ENCODE measurements at places on chromosomes 16 and 17. TPM values are rescaled to one million over a fixed set of nuclear protein-coding genes. Genes with fewer than 3 reads are reported as not detected.

DNA sequence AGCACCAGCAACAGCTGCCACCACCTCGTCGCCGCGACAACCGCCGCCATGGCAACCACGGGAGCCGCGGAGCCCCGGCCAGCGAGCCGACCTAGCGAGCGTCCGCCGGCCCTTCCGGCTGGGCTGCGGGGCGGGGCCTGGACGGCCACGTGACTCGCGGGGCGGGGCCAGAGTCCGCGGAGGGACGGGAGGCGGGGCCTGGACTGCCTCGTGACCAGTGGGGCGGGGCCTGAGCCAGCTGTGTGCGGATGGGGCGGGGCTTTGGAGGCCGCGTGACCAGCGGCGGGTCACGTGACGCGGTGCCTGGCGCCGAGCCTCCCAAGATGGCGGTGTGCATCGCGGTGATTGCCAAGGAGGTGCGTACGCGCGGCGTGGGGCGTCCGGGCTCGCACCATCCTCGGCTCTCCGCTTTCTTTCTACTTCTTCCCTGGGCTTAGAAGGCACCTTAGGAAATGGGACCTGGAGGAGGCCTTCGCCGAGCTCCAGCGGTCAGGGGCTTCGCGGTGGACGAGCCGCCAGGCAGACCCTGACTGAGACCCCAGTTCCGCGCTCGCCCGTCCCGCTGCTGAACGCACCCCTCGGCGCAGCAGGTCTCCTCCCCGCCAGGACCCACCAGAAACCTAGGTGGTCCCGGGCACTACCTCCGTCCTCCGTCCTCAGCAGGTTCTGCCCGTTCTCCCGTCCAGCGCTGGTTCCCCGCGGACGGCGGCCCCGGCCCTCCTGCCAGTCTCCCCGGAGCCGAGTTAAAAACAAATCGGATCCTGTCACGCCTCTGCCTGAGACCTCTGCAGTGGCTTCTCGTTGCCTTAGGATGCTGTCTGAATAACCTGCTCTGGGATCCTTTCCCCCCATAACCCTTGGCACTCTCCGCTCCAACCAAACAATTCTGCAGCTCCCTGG is at the start of the genes GALNS and TRAPPC2L:
Gene GALNS (minus strand): TSS at position 120 of the 900 bp plus-strand sequence. CDS start 70 bp downstream, at position 50.
Gene TRAPPC2L (plus strand): TSS at position 300 of the 900 bp plus-strand sequence. CDS start 24 bp downstream, at position 324.
- peak; percentile 99 for DNase-seq

- DNase-seq: no peak
These were observed 41.9 kb downstream of the PIGL start for GRCh38 chr17:16258901-16259300.

The LONP2 gene
- total RNA-seq: 63.3 TPM

The SLC13A5 gene
- not detected for total RNA-seq

GRCh38 chr16:46688654-46689364 is at the start of gene VPS35:
Gene VPS35, minus strand, starts transcription at chr16:46689178. Its CDS starts 45 bp downstream, at chr16:46689133.
- DNase-seq: peak; percentile 100

GRCh38 chr16:3068487-3068886 is 3.0 kb downstream of the IL32 start:
- no peak for DNase-seq

DNA sequence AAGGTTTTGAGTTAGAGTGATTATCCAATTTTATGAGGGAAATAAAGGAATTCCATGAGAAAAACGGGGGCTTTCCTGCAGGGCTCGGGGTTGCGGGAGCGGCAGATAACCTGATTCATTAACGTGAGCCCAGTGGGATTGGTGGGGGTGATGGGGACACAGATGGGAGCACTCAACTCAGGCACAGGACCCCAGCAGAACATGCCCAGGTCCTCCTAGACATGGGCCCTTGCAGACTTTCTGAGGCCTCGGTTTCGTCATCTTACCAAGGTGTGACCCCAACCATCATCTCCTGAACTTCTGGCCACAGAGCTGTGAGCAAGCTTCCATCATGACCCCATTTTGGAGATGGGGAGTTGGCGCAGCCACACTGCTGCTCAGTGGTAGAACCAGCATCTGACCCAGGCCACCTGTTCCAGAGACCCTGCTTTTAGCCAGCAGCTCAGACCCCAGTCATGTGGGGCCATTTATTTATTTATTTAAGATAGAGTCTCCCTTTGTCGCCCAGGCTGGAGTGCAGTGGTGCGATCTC is 22.3 kb downstream of the CARHSP1 start:
- DNase-seq: no peak

DNA sequence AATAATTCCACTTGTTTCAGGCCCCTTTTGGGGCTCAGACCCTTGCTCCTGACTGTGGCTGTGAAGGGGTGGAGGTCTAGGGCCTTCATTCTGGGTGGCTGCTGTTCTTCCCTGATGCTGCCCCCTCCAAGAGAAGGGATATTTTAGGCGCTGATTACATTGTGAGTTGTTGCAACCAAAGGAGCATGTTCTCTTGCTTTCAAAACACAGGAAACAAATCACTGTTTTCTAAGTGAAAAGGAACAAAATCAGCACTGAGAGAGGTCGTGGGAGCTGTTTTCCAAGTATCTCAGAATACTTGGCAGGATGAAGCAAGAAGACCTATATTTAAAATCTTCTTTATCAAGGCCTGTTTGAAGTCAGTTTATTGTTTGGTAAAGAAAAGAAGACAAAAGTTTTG is 25.3 kb upstream of the SEC14L1 start:
- no peak for DNase-seq

The KRT33A gene
- not detected for total RNA-seq

- DNase-seq: no peak
These were observed 2.3 kb upstream of the SCRN2 start for GRCh38 chr17:47843391-47843730.

The CDC27 gene
- total RNA-seq: 72.1 TPM

DNA sequence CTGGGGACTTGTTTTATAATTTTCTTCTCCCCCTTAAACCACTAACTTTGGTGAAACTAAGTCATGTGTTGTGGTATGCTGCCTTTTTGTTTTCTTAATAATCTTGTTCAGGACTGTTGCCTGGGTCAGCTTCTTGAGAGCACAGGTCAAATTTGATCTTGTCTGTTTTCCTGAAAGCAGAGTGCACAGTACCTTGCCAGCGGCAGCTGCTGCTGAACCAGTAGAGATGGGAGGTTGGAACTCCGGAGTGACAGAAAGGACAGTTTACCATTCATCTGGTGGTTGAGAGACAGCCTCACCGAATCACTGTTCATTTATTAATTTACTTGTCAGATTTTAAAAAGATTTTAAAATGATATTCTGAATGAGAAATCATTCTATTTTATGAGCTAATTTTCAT is 125.0 kb downstream of the PHKB start:
- no peak for DNase-seq

The MT1G gene
- 23.7 TPM for total RNA-seq

The PRAC1 gene
- not detected for total RNA-seq

GRCh38 chr16:9003322-9003721 is 39.6 kb upstream of the USP7 start:
- no peak for DNase-seq

DNA sequence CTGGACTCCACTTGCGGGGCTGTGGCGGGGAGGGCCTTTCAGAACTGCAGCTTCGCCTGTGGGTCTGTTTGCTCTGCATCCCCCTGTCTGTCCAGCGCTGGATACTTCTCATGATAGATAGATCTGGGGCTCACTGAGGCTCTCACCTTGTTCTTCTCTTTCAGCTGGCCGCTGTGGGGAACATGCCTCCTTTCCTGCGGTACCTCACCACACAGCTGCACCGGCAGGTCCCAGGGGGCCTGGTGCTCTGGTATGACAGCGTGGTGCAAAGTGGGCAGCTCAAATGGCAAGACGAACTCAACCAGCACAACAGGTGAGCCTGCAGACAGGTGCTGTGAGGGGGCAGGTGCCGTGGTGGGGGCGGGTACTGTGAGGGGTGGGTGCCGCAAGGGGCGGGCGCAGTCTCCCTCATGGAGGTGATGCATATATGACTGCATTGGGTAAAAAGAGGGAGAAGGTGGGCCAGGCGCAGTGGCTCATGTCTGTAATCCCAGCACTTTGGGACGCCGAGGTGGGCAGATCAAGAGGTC is 6.2 kb downstream of the ENGASE start:
- DNase-seq: peak; percentile 41

- DNase-seq: no peak
These were observed 34.5 kb upstream of the CLEC3A start for GRCh38 chr16:77987810-77988209.

GRCh38 chr17:45098081-45098868 is 34.0 kb downstream of the PLCD3 start:
- DNase-seq: no peak

The ZNF747 gene
- 11.5 TPM for total RNA-seq

- no peak for DNase-seq
These were observed 16.3 kb downstream of the NACA2 start for GRCh38 chr17:61574542-61575351.

DNA sequence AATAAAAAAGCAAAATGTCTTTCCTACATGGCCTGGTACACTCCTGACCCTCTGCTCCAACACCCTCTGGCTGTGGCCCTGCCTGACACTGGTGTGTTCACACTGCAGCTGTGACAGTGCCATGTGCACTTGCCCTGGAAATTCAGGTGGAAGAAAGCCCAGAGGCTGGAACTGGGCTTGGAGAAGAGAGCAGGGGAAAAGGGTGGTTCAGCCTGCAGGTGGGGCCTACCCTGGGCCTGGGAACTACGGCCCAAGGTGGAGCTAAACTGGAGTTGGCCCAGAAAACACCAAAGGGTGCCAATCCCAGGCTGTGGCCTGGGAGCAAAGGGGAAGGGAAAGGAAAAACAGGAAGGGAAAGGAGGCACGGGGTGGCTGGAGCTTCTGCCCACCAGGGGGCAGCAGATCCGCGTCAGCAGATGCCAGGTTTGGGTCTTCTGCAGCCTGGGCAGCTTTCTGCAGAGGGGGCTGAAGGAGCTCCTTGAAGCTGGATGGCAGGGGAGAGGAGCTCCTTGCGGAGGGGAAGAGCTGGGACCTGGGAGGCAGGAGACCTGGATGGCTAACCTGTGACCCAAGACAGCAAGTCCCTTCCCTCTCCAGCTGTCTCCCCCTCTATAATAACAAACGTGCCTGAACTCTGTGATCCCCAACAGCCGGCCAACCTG is 15.4 kb upstream of the CTCF start:
- peak; percentile 85 for DNase-seq

The PLD6 gene
- total RNA-seq: 4.9 TPM

The TP53TG3 gene
- total RNA-seq: not detected

GRCh38 chr17:78227455-78227916 is 3.9 kb upstream of the TMEM235 start:
- DNase-seq: peak; percentile 64

The SPNS2 gene
- total RNA-seq: 67.0 TPM

The RGS11 gene
- 7.8 TPM for total RNA-seq

GRCh38 chr16:81567987-81568748 is 123.6 kb downstream of the CMIP start:
- DNase-seq: no peak

The QRICH2 gene
- total RNA-seq: 3.4 TPM

- no peak for DNase-seq
These were observed 317.2 kb upstream of the KCNJ16 start for GRCh38 chr17:69757688-69758430.

The LRRC36 gene
- total RNA-seq: 27.4 TPM

The BCO1 gene
- 0.75 TPM for total RNA-seq

The TBC1D16 gene
- total RNA-seq: 21.7 TPM

DNA sequence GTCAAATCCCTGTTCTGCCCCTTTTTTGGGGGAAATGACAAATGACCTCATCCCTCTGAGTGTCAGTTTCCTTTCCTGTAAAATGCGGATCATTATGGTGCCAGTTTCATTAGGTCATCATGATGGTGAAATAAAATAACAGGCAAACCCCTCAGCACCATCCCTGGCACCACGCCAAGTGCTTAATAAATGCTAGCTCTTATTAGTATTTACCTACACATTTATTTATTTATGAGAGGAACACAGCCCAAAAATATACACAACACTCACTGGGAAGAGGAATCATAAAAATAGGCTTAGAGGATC is 28.6 kb upstream of the GPRC5B start:
- DNase-seq: no peak

The SSTR5 gene
- not detected for total RNA-seq

DNA sequence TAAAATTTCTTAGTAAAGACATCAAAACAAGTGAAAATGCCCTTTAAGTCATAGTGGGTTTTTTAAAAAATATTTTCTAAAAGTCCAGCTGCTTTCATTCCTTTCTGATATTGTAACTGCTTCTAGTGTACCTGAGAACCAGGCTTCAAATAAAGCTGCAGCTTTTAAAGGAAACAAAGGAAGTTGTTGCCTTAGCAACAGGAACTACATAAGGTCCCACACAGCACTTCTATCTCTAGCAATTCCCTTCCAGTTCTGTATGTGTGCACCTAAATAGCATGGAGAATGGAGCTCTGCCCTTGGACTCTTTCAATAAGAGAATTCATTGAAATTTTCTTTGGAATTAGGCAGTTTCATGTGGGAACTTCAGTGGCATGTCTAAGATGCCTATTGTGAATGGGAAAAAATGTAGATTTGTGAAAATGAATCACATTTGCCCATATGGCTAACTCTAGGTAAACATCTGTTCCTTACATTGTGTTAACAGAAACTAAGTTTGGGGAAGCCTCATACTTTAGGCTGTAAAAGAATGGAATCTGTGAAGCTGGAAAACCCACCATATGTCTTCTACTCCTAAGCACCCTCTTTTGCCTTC is 206.4 kb downstream of the KIF2B start:
- no peak for DNase-seq

- DNase-seq: no peak
These were observed 111.1 kb downstream of the GAS7 start for GRCh38 chr17:10087355-10087754.

DNA sequence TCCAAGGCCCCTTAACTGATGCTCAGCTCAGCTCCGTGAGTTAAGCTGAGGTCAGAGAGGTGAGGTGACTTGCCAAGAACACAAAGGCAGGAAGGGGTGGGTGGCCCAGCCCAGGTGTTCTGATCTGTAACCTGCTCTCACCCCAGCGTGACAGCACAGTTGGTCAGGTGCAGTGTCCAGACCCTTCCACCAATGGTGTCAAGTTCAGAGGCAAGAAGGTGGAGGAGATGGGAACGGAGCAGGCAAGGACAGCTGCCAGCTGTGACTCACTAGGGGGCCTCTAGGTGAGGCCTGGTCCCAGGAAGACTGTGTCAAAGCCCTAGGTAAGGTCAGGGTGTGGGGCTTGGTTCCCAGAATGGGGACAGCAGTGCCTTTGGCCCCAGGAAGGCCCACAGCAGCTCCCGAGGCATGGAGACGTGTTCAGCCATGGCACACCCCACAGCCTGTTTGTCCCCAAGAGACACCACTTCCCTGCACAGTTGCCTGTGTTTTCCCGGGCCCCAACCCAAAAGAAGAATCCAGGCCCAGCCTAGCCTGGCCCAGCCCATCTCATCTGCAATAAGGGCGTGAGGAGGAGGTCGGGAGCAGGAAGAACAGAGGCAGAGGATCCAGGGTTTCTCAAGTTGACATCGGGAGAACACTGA is 7.2 kb downstream of the WFIKKN2 start:
- no peak for DNase-seq

The FGF11 gene
- 1.1 TPM for total RNA-seq

- no peak for DNase-seq
These were observed 21.4 kb downstream of the TTLL6 start for GRCh38 chr17:48795444-48796162.

DNA sequence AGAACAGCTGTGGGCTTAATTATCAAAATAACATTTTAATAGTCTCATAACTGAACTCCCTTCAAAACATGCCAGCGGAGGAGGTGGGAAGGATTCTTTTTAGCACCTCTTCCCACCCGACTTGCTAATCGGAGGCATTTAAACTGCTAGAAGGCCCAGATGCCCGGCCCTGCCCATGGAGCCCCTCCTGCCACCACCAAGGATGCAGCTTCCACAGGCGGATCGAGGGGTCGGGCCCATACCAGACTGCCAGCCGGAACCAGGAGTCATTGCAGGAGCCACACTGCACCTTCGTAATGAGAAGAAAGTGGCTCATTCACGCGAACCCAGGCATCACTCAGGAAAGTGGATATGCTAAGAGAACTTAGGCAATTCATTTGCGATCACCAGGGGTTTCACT is 201.2 kb downstream of the C16orf78 start:
- DNase-seq: no peak

All from upper lobe of right lung (tissue), 1 donor.